ENCODE measurements at places on chromosomes 3 and 15.

DNA sequence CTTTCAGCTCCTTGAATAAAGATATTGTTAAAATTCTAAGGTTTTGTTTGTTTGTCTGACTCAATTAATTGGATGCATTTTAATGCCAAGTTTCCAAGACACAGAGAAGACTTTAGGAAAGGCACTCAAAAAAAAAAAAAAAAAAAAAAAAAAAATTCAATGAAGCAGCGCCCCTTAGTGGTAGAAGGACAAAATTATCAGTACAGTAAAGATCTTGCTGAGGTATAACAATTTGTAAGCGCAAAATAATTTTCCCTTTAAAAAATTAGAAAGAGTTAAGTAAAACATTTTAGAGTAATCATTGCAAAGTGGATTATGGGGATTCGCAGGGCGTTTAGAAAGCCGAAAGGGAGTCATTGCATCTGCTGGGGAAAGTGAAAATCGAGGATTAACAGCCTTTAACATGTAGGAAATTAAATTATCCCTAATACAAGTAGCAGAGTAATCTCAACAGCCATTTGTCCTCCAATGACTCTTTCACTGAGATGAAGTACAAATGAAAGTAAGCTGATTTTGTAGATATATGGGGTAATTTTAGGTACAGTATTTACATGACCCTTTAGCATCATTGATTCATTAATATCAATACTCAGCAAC is 5.8 kb upstream of the DIS3L start:
- no peak for DNase-seq

DNA sequence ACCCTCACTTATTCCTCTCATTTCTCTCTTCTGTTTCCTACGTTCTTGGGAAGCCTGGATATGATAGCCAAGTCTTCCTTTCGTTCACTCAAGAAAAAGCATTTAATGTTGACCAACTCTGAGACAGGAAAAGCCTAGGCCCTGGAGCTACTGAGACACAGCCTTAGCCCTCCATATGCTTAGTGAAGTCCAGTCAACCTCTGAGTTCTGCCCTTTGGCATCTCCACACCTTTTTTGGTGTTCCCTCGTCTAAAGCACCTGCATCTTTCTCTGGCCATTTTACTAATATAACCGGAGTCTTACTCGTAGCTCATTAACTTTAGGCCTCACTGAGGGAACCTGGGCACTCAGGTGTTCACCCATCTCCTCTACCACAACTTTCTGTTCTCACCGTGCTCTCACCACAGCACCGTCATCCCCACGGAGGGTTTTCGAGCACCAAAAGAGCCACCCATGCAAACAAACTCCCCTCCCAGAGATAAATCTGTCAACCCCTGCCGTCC is 632 bp downstream of the MTHFS start:
- no peak for DNase-seq

GRCh38 chr3:176554791-176555654 is 642.3 kb downstream of the TBL1XR1 start:
- no peak for DNase-seq

- no peak for DNase-seq
Measured at GRCh38 chr15:40243126-40243810, 4.4 kb downstream of the PAK6 start.

GRCh38 chr15:88613074-88613944 is 7.8 kb upstream of the AEN start:
- no peak for DNase-seq

DNA sequence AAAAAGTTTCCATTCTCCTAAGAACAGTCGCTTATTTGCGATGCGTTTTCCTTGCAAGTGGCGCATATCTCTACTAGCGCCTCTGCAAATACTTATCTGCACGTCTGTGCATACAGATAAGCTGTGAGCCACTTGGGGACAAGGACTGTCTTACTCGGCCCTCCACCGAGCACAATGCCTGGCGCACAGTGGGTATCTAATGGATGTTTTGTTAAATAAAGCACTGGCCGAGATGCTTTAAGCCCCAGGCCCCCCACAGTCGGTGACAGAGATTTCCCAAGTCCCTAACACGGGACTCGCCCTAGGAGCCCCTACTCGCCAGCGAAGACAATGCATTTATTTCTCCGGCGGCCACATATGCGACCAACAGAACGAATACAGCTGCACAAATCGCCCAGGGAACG is 503 bp downstream of the HLTF start:
- DNase-seq, result no peak

DNA sequence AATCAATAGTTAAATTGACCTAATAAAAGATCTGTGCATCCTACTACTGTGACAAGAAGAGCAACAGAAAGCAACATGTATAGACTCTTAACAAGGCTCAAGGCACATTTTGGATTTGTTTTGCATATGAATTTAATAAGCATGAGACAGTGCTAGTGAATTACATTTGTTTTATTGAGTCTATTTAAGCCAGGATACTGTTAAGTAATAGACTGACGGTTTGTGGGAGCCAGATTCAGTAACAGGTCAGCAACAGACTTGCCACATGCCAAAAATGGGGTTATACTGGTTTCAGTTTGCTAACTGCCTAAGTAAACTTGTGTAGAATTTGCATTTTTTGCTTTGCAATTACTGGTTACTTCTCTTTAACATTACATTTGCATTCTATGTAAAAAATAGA is 54.0 kb downstream of the MBNL1 start:
- no peak for DNase-seq

DNA sequence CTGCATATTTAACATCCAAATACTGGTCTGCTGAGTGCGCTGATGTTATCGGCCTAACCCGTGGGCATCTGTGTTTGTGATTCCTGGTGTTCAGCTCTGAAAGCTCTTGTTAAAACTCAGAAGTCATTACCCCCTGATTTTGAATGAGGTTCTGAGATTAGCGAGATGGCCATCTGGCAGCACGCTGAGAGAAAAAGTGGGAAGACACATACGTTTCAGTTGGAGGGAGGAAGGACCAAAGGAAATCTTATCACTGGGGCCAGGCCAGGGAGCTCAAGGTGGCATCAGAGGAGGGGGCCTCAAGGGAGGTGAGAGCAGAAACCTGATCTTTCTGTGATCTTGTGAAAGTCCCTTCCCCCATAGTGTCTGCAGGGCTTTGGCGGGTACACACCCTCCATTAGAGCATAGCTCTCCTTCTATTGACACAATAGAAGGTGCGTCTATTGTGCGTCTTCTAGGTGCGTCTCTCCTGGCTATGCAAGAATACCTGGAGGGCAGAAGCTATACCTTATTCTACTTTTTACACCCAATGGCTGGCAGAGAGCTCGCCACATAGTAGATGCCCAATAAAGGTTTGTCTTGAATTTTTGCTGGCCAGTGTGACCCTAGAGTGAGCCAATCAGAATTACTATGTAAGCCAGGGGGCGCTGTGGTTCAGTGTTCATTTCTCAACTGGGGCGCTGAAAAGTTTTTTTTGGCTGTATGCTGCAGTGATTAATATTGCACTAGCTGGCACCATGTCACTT is 182.4 kb downstream of the SHQ1 start:
- DNase-seq, result peak; percentile 19

DNA sequence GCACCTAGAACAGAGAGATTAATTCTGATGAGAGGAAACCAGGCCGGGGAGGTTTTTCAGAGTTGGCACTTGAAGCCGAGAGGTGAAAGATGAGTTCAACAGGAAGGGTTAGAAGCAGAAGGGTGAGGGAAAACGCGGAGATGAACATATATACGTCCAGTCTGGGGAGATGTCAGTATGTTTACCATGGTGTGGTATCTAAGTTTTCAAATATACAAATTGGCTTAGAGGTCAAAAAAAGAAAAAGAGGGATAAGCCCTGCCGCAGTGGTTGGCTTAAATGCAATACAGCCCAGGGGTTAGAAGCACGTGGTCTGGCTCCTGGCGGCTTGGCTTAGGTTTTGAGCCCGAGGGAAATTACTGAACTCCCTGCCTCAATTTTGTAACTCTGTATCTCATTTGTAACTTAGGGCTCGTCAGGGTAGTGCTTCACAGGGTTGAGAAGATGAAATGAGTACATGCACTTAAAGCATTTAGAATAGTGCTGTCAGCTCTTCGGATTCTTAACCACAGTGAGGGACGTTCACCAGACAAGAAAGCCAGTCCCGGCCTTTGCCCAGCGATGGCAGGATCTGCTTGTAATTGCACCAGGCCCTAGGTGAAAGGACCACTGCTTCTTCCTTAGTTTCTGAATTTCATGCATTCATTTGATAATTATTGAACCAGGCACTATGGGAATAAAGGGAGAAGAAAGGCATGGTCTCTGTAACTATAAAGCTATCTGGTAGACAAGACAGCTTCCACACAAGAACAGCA is 6.4 kb downstream of the HES1 start:
- DNase-seq, result no peak

- no peak for DNase-seq
Measured at GRCh38 chr3:37943631-37944314, 46.8 kb upstream of the VILL start.

GRCh38 chr15:26201177-26201858 is 338.2 kb upstream of the ATP10A start:
- DNase-seq, result no peak

DNA sequence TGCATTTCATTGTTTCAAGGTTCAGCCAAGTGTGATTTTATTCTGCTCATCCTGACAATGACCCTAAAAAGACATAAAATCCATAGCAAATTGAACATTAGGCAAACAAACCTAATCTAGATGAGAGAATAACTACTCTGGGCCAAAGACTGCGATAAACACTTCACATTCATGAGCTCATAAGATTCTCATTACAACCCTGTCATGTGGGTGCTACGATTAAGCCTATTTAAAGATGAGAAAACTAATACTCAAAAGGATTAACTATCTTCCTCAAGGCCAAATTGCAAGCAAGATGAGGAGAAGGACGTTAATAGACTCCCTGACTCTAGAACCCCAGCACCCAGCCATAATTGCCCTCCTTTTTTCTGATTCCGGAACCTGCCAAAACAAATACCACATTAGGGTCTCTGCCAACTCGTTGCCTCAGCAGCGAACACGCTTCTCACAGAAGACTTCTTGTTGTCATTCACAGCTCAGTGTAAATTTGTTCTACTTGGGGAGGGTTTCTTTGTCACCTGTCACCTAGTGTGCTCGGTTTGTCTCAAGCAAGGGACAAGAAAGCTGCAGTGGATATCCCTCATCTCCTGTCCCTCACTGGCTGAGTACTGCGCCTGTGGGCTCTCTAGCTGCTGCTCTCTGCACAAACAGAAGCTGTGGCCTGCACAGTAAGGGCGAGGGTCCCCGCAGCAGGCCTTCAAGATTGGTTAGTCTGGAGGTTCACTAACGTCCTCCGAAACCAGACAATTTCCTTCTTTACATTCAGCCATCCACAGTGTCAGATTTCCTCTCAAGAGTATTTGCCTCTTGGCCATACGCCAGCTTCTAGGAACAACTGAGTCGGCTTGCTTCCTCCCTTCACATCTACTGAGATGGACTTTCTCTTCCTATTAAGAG is 200.0 kb upstream of the UBE2E2 start:
- no peak for DNase-seq

DNA sequence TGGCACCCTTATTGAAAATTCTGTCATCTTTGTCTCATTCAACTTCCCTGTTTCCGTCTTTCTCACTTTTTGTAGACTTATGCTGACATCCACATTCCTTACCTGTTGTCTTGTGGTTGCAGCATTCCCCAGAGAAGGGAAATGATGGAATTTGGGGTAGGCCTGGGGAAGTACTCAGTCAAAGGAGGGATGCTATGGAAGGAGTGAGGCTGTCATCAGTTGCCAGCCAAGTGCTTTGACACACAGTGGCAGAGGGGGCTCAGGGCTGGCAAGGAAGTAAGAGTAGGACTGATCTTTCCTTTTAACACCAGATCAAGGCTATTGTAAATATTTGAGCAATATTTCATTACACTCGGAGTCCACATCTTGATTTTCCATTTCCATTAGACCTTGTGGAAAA is 64.4 kb downstream of the RPLP1 start:
- no peak for DNase-seq

DNA sequence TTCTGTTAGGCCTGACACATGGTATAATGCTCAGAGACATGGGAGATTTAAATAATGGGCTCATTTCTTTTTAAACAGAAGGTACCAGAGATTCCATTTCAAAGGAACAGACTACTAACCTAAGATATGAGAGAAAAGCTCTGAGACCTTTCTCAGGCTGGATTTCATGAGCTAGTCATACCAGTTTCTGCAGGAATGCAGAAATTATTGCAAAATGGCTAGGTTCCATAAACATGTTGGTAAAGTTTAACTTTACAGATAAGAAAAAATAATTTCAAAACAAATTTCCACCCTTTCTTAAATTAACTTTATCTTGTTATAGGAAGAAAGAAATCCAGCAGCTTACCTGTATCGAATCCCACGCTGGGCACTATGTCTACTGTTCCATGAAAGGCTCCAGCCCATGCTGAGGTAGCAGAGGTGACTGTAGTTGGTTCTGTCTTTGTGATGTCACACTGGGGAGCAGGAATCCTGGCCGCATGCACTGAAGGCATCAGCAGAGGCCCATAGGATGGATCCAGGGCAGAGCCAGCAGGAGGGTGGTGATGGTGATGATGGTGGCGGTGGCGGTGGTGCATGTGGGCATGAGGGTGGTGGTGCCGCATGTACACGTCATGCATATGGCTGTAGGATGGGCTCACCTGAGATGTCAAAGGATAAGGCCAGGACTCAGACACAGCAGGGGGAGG is 22.6 kb downstream of the VGLL3 start:
- DNase-seq, result no peak

- DNase-seq, result no peak
Measured at GRCh38 chr3:56197259-56197965, 270.9 kb downstream of the ERC2 start.

DNA sequence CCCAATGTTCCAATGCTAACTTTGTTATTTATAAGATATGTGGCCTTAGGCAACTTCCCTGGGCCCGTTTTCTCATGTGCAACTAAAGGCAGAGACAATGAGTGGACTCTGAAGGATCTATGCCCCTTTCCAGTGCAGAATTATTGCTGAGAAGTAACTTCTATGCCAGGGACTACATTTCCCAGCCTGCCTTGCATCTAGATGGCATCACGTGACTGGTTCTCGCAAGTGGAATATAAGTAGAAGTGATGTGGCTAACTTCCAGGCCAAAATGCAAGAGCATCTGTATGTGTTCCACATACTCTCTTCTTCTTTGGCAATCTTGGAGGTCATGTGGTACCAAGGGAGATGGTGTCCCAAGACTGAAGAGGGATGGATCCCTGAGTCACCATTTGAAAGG is 674.4 kb downstream of the NTRK3 start:
- no peak for DNase-seq

DNA sequence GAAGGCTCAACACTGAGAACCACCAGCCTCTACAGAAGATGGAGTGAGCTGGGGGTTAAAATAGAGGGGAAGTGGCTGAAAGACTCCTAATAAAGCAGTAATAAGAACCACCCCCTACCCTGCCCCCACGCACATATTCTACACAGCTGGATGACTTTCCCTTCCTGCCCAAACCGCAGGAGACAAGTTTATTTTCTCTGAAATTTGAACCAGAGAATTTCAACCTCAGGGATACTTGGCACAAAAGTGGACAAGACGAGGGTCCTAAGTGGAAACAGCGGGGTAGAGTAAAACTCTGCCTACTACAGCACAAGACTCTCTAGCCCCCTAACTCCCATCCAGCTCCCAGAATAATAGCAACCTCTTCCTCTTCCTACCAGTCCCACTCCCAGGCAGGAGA is 28.4 kb downstream of the USF3 start:
- no peak for DNase-seq

- no peak for DNase-seq
Measured at GRCh38 chr3:47365213-47366153, 15.3 kb upstream of the PTPN23 start.

- no peak for DNase-seq
Measured at GRCh38 chr3:172222478-172223071, 183.2 kb downstream of the FNDC3B start.

GRCh38 chr3:31213869-31214486 is 318.7 kb upstream of the STT3B start:
- peak; percentile 52 for DNase-seq

GRCh38 chr3:136802481-136802996 is 16.4 kb upstream of the SLC35G2 start:
- no peak for DNase-seq

- DNase-seq, result no peak
Measured at GRCh38 chr3:58334013-58334321, 1.3 kb downstream of the PXK start.
